ENCODE measurements at places on chromosomes 5 and 9. TPM values are rescaled to one million over a fixed set of nuclear protein-coding genes. Genes with fewer than 3 reads are reported as not detected.

Gene CNTNAP3
- 3.8 TPM for total RNA-seq

Gene HCN1
- total RNA-seq, result not detected

Gene P4HA2
- total RNA-seq, result 71.7 TPM

Gene IRX2
- not detected for total RNA-seq

Gene SPATA31A6
- total RNA-seq, result not detected

Gene CHD1
- total RNA-seq, result 55.1 TPM

Gene CDKN2A
- total RNA-seq, result not detected

Gene HDHD3
- 19.2 TPM for total RNA-seq

Gene PRXL2C
- total RNA-seq, result 38.4 TPM

Gene JAKMIP2
- 15.6 TPM for total RNA-seq

Gene IFNA21
- not detected for total RNA-seq

Gene FYB1
- 0.05 TPM for total RNA-seq

Gene CD74
- not detected for total RNA-seq

Gene TSSK1B
- total RNA-seq, result not detected

Gene PCDHGB6
- 0.33 TPM for total RNA-seq

Gene POLR3G
- 5.5 TPM for total RNA-seq

Gene ESM1
- total RNA-seq, result 1.4 TPM

Gene MVB12B
- total RNA-seq, result 10.7 TPM

Gene ZNF474
- total RNA-seq, result not detected

Gene OR13F1
- total RNA-seq, result not detected

Gene NADK2
- 42.4 TPM for total RNA-seq

Gene COL5A1
- total RNA-seq, result 205 TPM

Gene TYRP1
- 3.4 TPM for total RNA-seq

Gene MAT2B
- total RNA-seq, result 116 TPM

Gene DBH
- 0.02 TPM for total RNA-seq

Gene PCDHGB5
- total RNA-seq, result 0.10 TPM

Gene FAM81B
- total RNA-seq, result not detected

Gene PAX5
- total RNA-seq, result 0.03 TPM

Gene TAF11L14
- total RNA-seq, result not detected

Gene TGFBI
- 11.6 TPM for total RNA-seq

Gene GRXCR2
- not detected for total RNA-seq

Gene PCDHB15
- 1.0 TPM for total RNA-seq

Gene SNX18
- 14.7 TPM for total RNA-seq

Gene FAM221B
- not detected for total RNA-seq

Gene LECT2
- total RNA-seq, result not detected

Gene SLC46A2
- not detected for total RNA-seq

Gene TMEM171
- total RNA-seq, result 15.7 TPM

Gene PCDHGB1
- total RNA-seq, result 2.0 TPM

Data from A172 (cell line).